ENCODE measurements at places on chromosomes 4 and X.

GRCh38 chr4:56806666-56807065 is 14.8 kb downstream of the SPINK2 start:
- no peak for DNase-seq

DNA sequence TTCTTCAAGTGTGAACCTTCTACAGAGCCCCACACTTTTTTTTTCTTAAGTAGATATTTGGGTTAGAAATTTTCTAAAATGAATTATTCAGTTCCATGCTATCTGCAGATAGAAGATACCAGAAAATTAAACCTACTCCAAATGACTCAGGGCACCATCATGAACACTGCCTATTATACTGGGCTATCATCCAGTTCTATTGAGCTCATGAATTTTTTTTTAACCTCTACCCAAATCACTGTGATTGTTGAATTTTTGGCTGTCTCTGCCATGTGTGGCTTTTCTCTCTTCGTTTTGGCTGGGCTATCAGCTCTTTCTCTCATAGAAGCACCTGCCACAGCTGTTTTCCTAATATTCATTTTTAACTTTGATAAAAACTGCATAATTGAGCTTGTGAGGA is 31.0 kb upstream of the SLC34A2 start:
- no peak for DNase-seq

DNA sequence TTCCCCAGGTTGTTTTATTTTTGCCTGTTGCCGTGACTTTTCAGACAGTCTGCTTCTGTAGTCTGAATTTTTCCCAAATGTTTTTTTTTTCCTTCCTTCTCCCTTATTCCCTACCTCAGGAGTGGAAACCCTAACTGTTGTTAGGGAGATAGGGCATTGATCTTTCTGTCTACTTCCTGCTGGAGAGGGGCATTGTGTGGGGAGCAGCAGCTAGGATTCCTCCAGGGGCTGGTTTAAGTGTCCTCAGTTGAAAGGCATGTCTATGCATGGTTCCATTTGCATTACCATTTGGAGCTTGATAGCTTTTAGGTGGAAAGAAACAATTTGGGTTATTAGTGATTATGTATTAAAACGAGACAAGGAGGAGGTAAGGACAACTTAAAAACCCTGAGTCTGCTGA is 383.9 kb downstream of the DCAF12L2 start:
- no peak for DNase-seq

DNA sequence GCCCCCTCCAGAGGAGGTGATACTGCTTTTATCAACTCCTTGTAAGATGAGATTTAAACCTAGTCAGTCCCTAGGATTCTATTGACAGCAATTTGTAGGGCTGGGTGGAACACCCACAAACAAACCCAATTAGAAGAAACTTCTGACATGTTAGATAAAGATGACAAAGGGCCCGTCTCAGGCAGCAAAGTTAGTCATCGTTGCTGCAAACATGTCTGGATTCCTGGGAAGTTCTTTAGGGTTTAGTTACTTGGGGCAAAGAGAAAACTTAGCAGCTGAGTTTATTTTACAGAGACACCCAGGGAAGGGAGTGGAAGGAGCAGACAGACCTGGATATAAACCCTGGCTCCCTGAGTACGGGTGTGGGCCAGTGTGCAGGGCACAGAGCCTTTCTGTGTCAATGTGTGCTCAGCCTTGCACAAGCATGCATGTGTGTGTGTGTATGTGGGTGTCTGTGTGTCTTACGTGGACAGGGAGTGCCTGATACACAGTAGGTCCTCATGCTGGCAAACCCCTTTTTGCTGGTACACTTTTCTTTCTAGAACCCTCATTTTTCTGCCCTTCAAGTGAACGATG is 130.0 kb upstream of the STX18 start:
- DNase-seq = no peak

- no peak for DNase-seq
Observed at GRCh38 chrX:137545711-137546651, 19.9 kb upstream of the ZIC3 start.

DNA sequence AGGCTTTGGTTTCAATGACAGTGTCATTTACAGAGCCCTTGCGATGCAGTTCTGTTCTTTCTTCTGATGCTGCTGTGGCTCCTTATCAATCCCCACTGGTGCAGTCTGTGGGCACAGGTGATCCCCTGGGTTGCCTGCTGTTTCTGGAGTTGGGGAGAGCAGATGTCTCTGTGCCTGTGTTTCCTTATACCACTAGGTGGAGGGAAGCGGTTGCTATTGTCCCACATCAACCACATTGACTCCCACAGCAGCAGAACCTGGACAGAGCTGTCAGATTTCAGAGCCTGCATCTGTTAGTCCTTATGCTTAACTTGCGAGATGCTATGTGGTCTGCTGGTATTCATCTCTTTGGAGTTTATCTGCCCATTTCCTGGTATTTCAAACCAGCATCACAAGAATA is 57.7 kb downstream of the NEIL3 start:
- no peak for DNase-seq

GRCh38 chr4:7687796-7688195 is 251.9 kb downstream of the AFAP1 start:
- no peak for DNase-seq

GRCh38 chr4:36835246-36835645 is 409.3 kb upstream of the NWD2 start:
- DNase-seq = no peak

DNA sequence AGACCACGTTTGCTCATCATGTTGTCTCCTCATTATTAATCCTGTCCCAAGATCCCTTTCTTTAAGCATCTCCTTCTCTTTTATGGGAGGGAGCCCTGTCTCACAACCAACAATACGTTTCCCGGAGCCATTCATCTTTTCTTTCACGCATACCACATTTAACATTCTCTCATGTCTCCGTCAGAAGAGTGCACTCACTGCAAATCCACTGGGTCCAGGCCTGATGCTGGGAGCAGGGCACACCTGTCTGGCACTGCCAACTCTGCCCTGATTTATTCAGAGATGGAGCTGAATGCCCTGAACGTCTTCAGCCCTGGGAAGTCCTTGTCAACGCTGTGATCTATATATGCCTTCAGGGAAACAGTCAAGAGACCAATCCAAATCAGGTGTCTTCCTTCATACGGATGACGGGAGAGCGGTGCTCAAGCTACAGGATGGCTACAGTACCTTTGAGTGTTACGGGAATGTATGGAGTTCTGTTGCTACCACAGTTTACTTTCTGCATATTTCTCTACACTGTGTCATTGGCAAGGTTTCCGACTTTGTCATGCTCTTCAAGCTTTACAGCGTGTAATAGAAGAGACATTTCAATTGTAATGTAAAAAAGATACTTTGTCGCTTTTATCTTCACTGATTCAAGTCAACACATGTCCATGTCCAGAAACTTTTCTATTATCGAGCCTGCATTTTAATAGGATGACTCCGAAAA is 140.4 kb upstream of the SLITRK2 start:
- DNase-seq = no peak

DNA sequence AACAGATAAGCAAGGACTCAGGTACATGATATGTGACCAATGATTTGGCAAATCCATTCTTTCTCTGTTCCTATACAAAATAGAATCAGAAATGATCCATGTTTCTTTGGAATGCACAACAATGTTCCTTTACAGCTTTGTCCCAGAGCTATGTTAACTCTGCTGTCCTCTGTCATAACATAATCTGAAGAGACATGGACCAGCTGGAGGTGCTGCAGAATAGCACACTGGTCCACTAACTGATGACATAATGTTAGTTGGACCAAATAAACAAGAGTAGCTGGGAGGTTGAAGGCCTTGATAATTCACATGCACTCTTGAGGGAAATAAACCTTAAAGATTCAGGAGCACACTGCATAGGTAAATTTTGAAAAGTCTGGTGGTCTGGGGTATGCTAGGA is 23.0 kb upstream of the DHX15 start:
- no peak for DNase-seq

GRCh38 chrX:96540111-96540631 is 144.5 kb upstream of the DIAPH2 start:
- no peak for DNase-seq

DNA sequence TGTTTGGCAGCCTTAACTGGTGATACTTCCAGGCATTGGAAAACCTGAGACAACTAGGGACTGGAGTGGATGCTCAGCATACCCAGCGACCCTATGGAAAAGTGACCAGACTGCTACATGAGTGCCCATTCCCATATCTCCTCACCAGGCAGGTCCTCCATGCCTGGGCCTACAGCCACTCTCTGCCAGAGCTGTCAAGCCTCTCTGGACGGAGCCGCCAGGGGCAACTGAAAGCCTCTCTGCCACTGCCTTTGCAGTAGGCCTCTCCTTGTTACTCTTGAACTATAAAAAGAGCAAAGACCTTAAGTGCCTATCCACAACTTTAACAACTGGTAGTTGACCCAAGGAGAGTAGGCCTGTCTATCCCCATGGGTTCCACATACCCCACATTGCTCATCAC is 20.2 kb upstream of the FAAH2 start:
- DNase-seq = no peak

- DNase-seq = no peak
Observed at GRCh38 chr4:140014284-140014683, 139.7 kb downstream of the MAML3 start.

DNA sequence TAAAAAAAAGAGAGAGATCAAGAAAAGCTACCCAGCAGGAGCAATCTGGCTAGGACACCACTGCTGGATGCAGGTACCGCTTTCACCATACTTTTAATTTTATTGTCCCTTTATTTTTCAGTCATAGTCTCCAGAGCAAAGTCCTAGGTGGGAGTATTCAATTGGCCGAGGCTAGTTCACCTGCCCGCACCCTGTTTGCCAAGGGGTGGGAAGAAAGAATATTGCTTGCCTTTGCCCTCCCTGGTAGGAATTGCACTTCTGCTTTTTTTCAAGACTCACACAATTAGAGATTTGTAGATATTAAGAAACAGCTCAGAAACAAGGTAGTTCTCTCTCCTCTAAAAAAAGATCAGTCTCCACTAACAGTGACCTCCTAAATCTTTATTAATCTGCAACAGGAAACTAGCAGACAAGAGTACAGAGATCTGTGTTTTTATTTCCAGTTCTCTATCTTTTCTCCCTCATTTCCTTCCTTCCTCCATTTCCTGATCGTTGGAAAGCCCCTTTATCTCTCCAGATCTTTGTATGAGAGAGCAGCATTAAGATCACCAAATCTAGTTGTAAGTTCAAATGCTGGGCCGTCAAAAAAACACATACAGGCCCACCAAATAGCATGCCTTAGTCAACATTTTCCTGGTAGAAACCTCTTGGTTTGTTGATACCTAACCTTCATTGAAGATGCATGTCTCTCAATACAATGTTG is 9.4 kb upstream of the RPGR start:
- no peak for DNase-seq

- no peak for DNase-seq
Observed at GRCh38 chrX:124534536-124534935, 188.2 kb downstream of the SH2D1A start.

DNA sequence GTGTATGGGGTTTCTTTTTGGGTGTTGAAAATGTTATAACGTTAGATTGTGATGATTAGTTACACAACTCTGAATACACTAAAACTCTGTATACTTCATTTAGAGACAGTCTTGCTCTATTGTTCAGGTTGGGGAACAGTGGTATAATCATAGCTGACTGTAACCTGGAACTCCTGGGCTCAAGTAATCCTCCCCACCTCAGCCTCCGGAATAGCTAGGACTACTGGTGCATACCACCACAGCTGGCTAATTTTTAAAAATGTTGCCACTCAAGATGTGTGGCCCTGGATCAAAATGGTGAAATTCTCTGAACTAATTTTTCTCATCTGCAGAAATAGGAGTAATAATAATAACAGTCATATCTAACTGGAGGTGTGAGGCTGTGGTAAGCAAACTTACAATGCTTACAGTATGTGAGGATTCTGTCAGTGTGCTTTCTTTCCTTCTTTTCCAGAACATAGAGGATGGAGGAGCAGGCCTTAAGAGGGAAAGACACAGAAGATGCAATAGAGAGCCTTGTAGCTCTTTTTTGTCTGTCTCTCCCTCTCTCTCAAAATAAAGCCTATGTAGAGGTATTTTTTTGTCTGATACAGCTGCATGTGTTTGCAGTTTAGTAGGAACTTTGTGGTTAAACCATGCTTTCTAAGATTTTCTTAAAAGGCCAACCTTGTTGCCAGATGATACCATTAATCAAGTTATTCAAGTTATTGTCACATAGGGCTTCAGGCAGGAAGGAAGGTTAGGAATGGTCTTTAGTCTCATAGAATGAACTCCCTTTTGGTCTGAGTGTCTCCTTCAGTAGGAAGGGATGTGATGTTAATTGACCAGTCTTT is 7.5 kb downstream of the ADD1 start:
- no peak for DNase-seq

GRCh38 chr4:138698641-138699040 is 316.9 kb upstream of the NOCT start:
- no peak for DNase-seq

- no peak for DNase-seq
Observed at GRCh38 chr4:23838131-23838530, 51.7 kb downstream of the PPARGC1A start.

DNA sequence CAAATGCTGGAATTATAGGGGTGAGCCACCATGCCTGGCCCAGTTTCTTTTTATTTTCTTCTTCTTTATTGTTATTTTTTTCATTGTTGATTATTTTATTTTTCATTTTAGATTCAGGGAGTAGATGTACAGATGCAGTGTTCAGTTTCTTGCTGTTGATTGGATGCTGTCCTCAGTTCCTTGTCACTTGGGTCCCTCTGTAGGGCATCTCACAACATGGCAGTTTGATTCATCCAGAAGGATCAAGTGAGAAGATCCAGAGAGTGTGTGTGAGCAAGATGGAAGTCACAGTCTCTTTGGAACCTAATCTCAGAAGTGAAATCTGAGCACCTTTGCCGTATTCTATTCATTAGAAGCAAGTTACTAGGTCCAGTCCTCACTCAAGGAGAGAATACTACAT is 20.9 kb downstream of the HMGB3 start:
- DNase-seq = no peak

DNA sequence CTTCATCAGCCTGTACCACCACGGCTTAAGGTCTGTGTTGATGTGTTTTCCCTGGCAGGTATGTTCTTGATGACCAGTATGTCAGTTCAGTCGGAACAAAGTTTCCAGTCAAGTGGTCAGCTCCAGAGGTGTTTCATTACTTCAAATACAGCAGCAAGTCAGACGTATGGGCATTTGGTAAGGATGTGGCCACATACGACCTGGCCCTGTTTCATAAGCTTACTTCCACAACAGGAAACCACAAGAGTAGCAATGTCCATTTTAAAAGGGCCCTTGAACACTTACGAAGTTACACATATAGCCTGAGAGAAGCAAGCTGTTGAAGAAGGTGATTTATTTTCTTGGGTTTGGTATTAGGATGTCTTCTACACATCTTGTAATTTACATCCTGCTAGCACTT is 46.1 kb downstream of the BMX start:
- no peak for DNase-seq

DNA sequence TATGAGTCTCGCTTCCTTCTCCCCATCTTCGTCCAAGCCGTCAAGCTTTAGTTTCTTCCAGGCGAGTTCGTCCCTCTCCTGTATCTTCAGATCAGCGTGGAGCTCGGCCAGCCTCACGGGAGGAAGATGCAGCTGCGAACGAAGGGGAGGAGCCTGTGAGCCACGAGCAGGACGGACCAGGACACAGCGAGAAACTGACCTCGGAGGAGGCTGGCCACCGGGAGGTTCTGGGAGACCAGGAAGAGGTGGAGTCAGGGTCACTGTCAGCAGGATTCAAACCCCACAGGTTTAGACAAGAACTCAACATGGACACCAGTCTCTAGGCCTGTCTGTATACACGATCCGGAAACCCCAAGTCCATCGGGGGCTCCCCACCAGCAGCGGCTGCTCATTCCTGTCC is 7.3 kb downstream of the LRPAP1 start:
- no peak for DNase-seq

Measured in CD8-positive, alpha-beta T cell (primary cell).